ENCODE measurements at places on chromosomes 7 and 10.

DNA sequence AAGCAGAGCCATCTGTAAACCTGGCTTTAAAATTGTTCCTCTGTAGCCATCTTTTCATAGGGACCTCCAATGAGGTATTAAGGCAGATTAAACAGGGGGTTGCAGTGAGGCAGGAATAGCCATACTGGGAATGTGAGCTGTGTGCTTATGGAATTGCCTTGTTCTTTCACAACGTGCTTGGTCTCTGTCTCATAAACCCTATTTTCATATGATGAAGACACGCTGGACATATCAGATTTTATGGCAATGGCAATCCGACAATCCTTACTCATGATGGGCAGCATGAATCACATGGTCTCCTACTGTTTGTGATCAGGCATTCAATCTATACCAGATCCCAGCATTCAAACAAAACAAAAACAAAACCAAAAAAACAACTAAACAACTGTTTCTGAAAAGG, 418.9 kb upstream of the NRP1 start:
- DNase-seq, result no peak

GRCh38 chr10:28793482-28793881, 116.2 kb downstream of the BAMBI start:
- no peak for DNase-seq

GRCh38 chr7:122764020-122764419, 61.3 kb upstream of the RNF148 start:
- DNase-seq, result no peak

- no peak for DNase-seq
These were observed 6.7 kb downstream of the ZCCHC24 start for GRCh38 chr10:79438699-79439085.

DNA sequence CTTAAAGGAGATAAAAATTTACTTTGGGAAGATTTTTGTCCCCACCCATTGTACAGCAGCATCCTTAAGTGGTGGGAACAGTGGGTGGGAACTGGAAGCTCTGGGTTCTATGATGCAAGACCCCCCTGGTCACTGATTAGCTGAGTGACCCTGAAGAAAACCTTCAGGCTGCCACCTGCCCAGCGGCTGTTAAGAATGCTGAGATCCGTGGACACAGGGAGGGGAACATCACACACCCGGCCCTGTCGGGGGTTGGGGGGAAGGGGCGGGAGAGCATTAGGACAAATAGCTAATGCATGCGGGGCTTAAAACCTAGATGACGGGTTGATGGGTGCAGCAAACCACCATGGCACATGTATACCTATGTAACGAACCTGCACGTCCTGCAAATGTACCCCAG, 14.5 kb downstream of the CARD11 start:
- no peak for DNase-seq

DNA sequence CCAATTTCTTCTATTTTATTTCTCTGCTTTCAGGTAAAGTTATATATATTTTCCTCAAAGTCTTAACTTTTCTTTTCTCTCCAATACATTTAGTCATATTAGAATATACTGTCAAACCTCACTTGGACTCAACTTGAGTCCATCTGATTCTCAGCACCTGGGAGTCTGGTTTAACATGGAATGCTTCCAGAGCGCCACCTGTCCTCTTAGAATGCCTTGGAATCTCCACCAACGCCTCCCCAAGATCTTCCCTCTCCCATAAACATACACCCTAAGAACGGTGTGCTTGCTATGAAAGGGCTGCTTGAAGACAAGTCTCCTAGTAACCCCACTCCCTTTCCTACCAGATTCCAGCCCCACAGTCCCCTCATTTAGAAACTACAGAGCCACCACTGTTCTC, 229.1 kb upstream of the MKLN1 start:
- no peak for DNase-seq

DNA sequence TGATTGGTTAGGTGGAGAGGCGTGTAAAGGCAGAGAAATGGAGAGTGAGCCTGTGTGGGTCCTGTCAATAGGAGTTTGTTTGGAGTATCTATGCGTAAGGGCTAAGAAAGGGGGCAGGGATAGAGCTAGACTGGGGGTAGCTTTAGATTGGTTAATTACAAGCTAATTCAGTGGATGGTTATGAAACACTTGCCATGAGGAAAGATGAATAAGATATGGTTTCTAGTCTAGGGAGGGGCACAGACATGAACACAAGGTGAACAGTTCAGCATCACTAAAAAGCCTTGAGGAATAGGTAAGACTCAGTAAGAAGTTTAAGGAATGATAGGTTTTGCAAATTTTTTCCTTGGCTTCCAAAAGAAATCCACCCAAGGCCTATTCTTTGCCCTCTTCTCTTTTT, 50.6 kb downstream of the PLPP4 start:
- DNase-seq, result no peak

- no peak for DNase-seq
These were observed 362.5 kb upstream of the ZMIZ1 start for GRCh38 chr10:78706256-78706655.

GRCh38 chr10:50874723-50875122, 10.7 kb downstream of the A1CF start:
- DNase-seq, result no peak

- no peak for DNase-seq
These were observed 49.7 kb upstream of the DDC start for GRCh38 chr7:50614721-50615518.

DNA sequence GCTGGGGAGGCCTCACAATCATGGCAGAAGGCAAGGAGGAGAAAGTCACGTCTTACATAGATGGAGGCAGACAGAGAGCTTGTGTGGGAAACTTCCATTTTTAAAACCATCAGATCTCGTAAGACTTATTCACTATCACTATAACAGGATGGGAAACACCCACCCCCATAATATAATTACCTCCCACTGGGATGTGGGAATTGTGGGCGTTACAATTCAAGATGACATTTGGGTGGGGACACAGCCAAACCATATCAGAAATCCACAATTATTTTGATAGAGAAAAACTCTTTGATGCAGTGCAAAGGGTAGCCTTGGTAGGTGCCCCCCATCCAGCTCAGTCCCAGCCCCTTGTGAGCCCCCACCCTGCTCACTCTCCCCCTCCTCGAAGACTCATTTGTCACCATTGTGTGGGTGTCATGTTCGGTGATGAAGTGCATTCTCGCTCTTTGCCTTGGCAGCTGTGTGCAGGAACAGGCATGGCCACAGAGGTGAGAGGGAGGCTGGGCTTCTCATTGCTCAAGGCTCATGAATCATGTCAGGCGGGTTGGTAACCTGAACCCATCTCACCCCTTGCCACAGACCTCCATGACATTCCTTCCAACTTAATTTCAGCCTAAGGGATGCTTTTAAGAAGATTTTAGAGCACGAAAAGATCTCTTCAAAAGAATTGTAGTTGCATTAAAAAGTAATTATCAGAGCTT, 75.9 kb downstream of the BUB3 start:
- DNase-seq, result no peak

DNA sequence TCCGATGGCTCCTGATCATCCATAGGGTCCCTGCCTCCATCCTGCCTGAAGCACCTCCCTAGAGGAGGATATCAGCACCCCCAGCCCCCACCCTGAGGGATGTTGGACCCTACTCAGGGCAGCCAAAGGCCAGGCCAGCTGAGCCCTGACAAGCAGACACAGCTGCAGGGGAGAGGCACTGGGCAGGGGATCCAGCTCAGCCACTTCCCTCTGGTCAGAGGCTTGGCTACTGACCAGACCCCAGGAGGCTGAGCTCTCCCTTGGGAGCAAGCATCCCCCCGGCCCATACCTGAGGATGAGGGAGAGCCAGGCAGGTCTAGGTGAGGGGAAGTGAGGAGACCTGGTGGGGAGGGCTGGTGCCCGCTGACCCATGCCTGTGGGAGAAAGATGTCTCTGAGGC, 6.6 kb downstream of the LDB3 start:
- peak; percentile 46 for DNase-seq

GRCh38 chr7:2016021-2016631, 216.6 kb downstream of the MAD1L1 start:
- no peak for DNase-seq

DNA sequence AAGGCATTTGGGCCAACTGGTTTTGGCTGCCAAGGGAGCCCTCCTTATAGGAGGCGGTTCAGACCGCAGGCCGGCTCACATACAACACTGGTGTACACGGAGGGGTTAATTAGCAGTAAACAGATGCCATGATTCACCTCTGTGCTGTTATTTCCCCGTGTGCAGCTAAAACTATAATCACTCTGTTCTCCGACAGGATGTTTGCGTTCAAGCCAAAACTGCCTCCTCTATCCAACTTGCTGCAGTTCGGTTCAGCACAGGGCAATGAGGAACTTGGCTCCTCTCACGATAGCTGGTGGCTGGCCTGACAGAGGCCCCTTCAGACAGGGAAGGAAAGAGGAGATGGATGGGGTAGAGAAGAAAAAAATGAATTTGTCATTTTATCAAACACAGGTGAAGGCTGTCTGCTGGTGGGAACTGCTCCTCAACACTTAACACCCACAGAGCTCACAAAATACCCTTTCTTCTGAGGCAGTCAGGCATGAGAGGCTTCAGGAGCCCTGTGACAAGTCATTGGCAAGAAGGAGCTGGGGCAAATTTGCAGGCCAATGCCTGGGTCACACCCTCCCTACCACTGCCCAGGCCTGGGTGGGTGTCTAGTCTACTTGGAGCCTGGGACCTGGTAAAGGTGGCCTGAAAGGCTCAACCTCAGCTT, 24.0 kb downstream of the KCNMA1 start:
- no peak for DNase-seq

DNA sequence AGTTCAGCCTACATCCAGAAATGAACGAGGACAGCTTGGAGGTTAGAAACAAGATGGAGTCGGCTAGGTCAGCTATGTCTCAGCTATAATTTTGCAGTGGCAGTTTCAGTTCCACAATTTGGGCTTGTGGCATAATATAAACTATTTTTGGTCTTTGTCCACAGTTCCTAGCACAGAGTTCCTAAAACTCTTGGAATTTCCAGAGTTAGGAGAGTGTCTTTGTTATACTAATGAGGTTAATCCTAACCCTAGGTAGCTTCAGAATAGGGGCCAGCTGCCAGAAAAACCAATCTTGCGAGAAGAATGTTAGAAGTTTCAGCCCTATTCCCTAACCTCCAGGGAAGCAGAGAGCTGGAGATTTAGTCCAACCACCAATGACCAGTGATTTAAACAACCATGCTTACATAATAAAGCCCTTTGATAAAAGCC, 131.9 kb downstream of the AKR1D1 start:
- DNase-seq, result no peak

DNA sequence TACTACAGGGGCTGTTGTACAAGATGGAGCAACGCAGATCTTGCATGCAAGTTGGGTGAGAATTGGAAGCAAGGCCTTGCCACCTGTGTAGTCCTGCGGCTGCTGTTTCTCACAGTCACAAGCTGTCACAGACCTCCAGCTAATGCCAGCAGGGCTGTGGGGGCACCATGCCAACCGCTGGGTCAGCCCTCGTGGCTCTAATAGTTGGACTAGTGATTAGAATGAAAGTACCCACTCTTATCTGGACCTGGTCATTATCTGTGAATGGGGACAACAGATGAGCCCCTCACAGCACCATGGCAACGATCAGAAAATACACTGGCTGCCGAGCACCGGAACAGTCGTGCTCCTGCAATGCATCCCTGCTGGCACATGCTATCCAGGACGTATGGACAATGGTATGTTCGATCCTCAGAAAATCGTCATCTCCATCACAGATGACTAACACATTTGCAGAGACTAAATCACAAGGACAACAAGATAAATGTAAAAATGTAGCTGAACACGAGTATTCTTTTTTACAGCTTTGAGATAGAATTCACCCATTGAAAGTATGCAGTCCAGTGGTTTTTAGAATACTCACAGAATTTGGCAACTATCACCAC, 80.4 kb upstream of the CALN1 start:
- DNase-seq, result no peak

- no peak for DNase-seq
These were observed 101.1 kb downstream of the PLXNA4 start for GRCh38 chr7:132475037-132475668.

GRCh38 chr7:45969940-45970339, 48.9 kb upstream of the IGFBP3 start:
- DNase-seq, result no peak

DNA sequence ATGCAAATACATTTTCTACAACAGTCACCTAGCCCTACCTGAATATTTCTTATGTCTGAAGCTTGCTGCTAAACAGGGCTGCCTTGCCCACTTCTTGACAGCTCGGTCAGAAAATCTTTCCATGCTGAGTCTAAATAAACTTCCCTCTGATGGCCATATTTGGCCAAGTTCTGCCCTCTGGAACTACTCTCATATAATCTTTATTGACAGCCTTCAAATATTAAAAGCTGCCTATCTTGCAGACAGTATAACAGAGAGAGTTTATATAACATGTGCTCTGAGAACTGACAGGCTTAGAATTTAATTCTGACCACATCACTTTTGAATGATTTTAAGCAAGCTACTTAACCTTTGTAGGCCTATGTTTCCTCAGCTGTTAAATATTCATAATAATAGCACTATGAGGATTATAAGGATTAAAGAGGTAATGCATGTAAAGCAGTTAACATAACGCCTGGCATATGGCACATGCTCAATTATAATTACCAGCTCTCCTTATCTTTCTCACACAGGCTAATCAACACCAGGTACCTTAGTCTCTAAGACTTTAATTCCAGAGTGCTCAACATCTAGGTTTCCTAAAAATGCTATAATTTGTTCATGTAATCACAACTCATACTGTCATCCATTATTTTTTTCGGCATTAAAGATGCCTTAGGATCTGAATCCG, 334.1 kb downstream of the HPSE2 start:
- DNase-seq, result no peak

DNA sequence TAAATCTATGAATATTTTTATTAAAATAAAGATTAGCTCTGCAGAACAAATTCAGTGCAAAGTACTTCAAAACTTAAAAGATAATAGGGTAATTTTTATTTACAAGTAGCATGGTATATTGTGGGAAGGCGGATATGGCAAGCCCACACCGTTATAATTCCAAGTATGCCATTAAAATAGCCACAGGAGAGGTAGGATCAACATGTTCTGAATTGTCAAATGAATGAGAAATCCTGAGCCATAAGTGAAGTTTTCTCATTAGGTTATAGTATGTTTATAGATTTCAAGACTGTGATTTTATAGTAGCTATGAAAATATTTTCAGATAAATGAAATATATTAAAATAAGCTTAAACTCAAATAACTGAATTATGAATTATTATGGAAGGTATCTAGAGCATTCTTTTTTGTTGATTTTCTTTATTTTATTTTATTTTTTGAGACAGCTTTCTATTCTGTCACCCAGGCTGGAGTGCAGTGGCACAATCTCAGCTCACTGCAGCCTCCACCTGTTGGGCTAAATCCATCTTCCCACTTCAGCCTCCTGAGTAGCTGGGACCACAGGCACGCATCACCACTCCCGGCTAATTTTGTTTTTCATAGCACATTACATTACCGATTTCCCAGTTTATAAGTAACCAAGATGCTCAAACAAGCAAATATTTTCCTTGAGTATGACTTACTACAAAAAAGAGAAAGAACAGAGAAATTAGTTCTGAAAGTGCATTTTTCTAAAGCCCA, 956.6 kb downstream of the GATA3 start:
- no peak for DNase-seq
